ENCODE measurements at places on chromosomes 6 and 20.

- no peak for DNase-seq
Measured at GRCh38 chr6:168277274-168277669, 42.3 kb downstream of the DACT2 start.

DNA sequence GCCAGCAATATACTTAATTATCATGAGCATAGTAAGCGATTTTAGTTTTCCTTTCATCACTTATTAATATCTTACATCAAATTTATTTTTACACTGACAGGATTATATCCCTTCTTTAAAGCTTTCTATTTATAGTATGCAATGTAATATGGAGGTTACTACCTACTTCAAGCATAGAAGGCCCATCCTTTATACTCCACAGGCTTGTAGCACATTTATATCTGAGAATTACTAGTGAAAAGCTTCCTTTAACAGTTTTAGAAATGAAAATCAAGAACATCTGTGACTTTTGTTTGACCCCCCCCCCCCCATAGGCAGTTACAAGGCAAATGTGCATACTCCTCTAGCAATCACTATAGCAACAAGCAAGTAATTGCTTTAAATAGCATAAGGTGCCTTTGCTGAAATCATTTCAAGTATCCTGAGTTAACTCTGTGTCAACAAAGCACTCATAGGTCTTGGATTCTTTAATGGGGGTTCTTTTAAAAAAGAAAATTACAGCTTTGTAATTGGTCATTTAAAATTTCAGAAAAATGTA lies 917.7 kb downstream of the PHF3 start:
- no peak for DNase-seq

GRCh38 chr20:44288252-44288651 lies 22.8 kb downstream of the FITM2 start:
- no peak for DNase-seq

DNA sequence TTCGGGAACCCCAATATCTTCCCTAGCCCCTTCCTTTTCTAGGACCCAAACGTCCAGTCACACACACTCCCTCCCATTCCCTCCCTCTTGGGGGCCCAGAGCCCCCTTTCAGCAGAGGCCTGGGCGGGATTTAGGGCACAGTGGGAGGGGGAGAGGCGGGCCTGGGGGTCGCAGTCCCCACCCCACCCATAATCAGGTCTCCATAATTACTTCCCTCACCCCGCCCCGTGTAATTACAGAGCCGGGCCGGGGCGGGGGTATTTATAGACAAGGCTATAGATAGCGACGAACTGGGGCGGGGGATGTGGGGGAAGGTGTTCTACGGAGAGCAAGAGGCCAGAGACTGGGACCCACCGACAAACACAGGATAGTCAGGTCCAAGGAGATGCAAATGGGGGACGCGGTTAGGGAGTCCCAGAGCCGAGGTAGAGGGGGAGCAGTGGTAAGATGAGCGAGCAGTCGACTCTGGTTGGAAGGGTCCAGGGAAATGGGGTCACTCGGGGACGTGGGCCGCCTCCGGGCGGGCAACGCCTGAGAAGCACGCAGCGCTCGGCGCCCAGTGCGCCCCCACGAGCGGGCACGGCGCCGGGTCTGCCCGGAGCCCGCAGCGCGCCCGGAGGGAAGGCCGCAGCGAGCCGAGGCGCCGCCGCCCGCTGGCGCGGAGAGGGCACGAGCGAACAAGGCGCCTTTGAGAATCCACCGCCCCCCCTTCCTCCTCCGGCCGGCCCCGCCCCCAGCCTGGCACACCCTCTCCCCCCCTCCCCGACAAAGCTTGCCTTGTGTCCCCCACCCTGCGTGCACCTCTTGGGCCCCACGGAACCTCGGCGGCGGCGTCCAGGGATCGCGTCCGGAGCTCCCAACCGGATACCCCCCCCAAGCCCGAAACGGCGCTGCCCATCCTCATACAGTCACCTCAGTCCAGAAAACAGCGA lies 670 bp upstream of the COL11A2 start:
- no peak for DNase-seq

Measured in cortex of kidney (tissue), 1 donor.